ENCODE measurements at places on chromosomes 11 and 22. TPM values are rescaled to one million over a fixed set of nuclear protein-coding genes. Genes with fewer than 3 reads are reported as not detected.

The DEFB131B gene
- total RNA-seq = not detected

DNA sequence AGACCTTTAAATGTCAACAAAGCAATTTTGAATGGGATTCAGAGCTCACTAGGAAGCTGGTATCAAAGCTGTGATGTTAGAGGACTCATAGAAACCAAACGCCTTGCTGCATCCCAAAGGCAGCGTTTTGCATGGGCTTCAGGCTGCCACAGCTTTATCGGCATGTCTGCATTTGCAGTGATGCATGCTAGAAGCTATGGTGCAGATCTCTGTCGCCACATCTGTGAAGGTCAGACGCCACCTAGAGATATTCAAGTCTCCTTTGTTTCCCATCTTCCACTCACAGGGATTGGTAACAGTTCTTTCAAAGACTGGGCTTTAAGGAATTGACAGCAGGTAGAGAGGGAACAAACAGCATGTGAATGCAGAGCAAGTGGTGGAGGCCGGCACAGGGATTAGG lies 47.8 kb downstream of the NTM start:
- no peaks in the 10 kb centered on the region for H3K4me1 ChIP-seq
- no peak overlapping the region for H3K27ac ChIP-seq
- no peak overlapping the region for H3K4me3 ChIP-seq
- DNase-seq = no peak

GRCh38 chr22:38504731-38505540 lies 1.2 kb downstream of the DDX17 start:
- peak overlapping the region; percentile 100 for H3K27ac ChIP-seq
- H3K4me1 ChIP-seq = peaks cover 3% of the 10 kb centered on the region
- H3K4me3 ChIP-seq = peak overlapping the region; percentile 96
- peaks cover 5% of the 10 kb centered on the region for H3K36me3 ChIP-seq
- H3K27me3 ChIP-seq = no peaks in the 10 kb centered on the region
- DNase-seq = peak; percentile 49

GRCh38 chr11:107653076-107653475 lies 58.8 kb downstream of the SLN start:
- no peak for DNase-seq
- H3K27me3 ChIP-seq = no peaks in the 10 kb centered on the region
- H3K4me1 ChIP-seq = no peaks in the 10 kb centered on the region
- no peak overlapping the region for H3K4me3 ChIP-seq
- H3K36me3 ChIP-seq = no peaks in the 10 kb centered on the region
